NCI-H1048 (cell line): ENCODE measurements at places on chromosomes 1 and 21.

GRCh38 chr21:34203851-34204420, 130.6 kb downstream of the MRPS6 start:
- no peak for DNase-seq

- DNase-seq, result no peak
Measured at GRCh38 chr1:203284411-203285123, 20.8 kb upstream of the BTG2 start.

GRCh38 chr1:11501906-11502485, 23.0 kb downstream of the DISP3 start:
- no peak for DNase-seq

GRCh38 chr1:182244451-182244850, 147.1 kb downstream of the GLUL start:
- no peak for DNase-seq

DNA sequence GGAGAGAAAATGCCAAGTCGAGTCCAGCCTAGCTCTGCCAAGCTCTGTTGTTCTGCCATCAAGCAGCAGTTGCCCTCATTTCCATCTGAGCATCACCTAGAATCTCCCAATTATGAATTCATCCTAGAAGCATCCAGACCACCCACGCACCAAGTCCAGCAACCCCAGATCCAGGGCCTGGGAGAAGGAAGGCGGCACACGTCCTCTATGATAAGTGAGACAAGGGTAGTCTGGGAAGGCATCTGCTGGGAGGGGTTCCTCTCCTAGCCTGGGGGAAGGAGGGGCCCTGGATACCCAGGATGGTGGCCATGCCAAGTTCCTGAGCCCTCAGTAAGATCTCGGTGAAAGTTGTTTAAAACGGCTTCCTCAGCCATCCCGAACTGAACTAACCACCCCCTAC, 70.7 kb downstream of the VWA5B1 start:
- DNase-seq, result no peak

GRCh38 chr1:193181536-193181935, 4.9 kb downstream of the B3GALT2 start:
- DNase-seq, result no peak
